ENCODE measurements at places on chromosomes 7 and 10.
A peak's percentile ranks its signal among the peaks of the same experiment; 100 is the strongest.

GRCh38 chr7:106094780-106095179, 17.3 kb downstream of the SYPL1 start:
- no peak for DNase-seq

DNA sequence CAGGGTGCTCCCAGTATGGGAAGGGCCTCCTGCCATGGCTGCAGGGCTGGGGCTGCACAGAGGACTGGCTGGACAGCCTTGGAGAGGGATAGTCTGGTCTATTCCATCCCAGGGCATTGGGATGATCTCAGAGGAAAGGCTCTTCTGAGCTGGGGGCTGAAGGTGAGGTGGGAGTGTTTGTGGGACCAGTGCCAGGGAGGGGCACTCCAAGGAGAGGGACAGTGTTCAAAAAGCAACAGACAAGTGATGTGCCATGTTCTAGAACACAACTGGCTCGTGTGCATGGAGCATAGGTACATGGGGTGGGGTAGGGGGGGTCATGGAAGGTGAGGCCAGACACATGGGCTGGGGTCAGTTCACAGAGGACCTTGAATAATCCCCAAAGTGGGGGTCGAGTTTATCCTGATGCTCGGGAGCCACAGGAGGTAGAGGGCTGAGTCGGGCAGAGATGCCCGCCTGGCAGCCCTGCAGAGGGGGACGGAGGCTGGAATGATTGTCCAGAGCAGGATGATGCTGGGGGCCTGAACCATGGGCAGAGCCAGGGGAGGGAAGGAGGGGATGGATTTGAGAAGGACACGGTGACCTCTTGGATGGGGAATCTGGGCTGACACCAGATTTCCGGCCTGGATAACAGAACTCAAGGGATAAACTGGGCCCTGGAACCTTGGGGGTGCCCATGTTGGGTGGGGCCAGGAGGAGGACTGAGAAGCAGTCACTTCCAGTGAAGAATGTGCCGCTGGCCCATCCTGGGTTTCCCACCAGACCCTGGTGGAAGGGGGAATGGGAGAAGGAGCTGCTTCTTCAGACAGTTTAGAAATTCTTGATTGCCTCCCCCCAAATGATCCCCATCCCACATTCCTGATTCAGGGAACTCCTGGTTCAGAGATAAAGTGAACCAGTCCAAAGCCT, 50.4 kb downstream of the NEURL1 start:
- DNase-seq: no peak

DNA sequence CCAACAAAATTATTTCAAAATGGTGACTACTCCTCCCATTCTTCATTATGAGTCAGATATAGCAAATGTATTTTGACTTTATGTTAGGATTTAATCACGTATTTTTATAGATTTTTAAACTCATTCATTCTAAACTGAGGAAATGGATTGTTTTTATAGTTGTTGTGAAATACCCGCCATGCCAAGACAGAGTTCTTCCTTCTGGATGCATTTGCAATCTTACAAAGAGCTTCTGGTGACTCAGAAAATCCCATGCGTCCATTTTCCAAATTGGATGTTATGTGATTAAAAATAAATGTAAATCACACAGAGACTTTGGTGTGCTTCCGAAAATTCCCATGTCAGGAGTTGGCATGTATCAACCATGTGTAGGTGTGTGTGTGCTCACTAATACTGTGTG, 179.3 kb downstream of the TRIL start:
- DNase-seq: no peak

DNA sequence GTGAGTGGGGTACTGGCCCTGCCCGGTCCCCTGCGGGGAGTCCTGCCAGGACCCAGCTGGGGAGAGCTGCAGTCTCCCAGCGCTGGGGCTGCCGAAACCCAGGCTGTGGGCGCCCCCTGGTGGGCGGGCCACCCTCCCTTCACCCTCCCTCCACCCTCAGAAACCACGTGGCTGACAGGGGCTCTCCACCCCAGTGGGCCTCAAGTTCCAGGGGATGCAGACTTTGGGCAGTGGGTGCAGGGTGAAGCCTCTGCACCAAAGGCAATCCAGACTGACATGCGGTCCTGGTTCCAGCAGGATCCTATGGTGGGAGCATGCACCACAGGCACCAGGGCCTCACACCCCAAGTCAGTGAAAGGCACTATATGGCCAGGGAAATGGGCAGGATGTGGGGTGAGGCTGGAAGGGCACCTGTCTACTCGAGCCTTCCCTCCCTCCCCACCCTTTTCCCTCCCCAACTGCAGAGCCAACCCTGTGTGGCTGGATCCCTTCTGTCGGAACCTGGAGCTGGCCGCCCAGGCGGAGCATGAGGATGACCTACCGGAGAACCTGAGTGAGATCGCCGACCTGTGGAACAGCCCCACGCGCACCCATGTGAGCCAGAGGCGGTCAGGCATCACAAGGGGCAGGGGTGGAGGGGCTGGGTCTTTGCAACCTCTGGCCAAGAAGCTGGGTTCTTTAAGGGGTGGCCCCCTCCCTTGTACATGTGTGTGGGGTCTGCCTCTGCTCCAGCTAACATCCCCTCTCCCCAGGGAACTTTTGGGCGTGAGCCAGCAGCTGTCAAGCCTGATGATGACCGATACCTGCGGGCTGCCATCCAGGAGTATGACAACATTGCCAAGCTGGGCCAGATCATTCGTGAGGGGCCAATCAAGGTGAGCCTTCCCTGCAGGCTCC, 38.8 kb downstream of the PSAP start:
- peak; percentile 55 for DNase-seq

GRCh38 chr10:110540031-110540430, 27.5 kb upstream of the SMC3 start:
- no peak for DNase-seq

DNA sequence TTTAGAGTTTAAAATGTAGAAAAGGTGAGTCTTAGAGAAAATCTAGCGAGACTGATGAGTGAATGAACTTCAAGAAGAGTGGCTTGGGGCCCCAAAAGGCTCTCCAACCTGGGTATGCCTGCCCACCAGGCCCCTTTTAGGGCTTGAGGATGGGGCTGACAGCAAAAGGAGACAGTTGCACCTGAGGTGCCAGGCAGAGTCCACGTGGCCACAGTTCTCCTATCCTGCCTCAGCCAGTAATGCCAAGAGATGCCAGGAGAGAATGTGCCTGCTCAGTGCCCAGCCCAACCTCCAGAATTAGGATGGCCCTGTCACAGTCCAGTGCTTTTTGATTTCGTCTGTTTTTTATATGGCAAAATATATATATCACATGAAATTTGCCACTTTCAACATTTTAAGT, 156.5 kb downstream of the SLIT1 start:
- no peak for DNase-seq

GRCh38 chr7:89123871-89124270, 328.3 kb upstream of the TEX47 start:
- DNase-seq: no peak

DNA sequence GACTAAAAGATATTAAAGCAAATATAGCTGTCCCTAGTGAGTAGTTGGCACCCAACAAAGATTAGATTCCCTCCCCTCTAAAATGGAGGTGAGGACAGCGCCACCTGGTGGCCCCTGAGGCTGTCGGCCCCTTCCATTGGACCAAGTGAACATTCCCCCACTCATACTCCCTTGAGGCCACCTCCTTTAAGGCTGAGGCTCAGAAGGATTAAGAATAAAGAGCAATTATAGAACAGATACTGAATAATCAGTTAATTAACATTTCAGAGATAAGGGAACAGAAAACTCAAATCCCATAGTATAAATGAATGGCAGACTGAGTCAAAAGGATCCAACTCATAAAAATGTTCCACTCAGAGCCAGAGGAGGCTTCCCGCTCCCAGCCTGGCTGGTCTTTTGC, 130.4 kb upstream of the GHITM start:
- DNase-seq: no peak

GRCh38 chr7:119900996-119901672, 371.8 kb upstream of the KCND2 start:
- no peak for DNase-seq

GRCh38 chr10:78960316-78960800, 108.4 kb upstream of the ZMIZ1 start:
- no peak for DNase-seq

DNA sequence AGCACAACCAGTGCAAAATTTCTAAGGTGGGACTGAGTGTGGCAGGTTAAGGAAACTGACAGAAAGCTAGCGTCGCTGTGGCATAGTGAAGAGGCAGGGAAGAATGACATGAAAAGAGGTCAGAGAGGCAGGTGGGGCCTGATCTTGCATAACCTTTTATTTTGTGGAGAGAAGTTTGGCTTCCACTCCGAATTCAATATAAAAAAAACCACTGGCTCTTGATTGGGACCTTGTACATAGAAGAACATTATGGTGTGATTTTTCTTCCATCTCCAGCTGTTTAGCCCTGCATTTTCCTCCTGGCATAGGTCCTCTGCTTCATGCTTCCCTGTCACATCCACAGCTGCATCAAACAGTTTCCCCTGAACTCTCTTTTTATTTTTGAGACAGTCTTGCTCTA, 170.5 kb upstream of the MEOX2 start:
- DNase-seq: no peak

GRCh38 chr7:123972831-123973230, 47.8 kb downstream of the SPAM1 start:
- no peak for DNase-seq

DNA sequence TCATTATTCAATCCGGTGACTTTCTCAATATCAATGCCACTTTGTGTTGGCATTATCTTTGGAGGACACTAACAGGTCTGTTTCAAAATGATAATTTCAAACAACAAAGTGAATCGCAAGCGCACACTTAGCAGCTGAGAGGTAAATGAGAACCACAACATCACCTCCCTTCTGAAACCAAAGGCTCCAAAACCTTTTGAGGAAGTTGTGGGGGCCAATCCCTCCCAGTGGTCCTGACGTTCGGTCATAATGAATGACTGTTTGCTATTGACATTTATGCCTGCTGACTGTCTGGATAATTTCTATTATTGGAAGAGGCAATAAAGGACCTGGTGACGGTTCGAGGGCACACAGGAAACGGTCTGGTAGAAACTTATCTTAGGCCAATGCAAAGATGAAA, 1.8 kb downstream of the ADARB2 start:
- DNase-seq: no peak

GRCh38 chr10:3142146-3142875, 30.3 kb downstream of the PITRM1 start:
- no peak for DNase-seq

DNA sequence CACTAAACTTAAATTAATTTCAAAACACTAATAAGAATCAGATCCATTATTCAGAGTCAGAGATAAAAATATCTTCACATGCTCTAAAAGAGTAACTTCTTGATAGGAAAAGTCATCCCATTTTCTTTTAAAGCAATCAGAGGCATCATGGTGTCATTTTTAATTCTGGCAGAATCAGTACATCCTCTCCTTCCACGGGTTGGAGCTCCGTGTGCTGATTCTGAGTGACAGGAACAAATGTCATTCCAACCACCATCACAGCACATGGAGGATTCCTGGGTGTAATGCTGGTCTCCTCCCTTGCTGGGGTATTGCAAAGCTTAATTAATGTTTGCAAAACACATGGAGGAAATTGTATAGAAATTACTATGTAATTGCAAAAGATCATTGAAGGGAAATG, 114.5 kb upstream of the IMMP2L start:
- DNase-seq: no peak

- DNase-seq: no peak
These were observed 117.1 kb downstream of the TFPI2 start for GRCh38 chr7:93773446-93773845.

DNA sequence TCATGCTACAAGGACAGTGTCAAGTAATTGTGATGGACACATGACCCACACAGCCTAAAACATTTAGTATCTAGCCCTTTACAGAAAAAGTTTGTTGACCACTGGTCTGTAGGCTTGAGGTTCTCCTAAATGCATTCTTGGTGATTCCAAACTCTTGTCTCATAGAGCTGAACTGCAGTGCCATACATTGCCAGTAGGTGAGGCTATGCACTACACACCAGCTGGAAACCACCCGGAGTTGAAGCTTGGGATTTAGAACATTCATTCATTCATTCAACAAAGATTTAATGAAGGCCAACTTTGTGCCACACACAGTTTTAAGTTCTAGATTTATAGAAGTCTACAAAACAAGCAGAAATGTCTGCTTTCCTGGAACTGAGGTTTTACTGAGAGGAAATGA, 77.3 kb upstream of the TCF7L2 start:
- no peak for DNase-seq

- no peak for DNase-seq
These were observed 384.5 kb downstream of the KCNMA1 start for GRCh38 chr10:77253147-77253545.

DNA sequence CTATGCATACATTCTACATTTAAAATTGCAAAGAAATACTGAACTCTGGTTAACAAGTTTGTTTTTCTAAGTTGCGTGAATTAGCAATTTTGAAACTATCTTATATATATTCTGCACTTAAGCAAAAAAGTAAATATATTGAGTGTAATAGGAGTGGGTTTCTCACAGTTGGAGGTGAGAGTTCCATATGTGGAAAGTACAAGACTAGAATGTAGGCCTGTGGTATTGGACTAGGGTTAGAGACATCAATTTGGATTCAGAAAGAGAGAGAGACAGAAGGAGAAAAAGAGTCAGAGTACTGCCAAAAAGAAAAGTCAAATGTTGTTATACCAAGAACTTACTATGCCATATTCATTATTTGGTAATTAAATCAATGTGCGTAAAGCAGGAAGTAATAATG, 47.3 kb upstream of the ITGB8 start:
- no peak for DNase-seq

- DNase-seq: no peak
These were observed 2.6 kb downstream of the PGAM1 start for GRCh38 chr10:97428572-97428981.

DNA sequence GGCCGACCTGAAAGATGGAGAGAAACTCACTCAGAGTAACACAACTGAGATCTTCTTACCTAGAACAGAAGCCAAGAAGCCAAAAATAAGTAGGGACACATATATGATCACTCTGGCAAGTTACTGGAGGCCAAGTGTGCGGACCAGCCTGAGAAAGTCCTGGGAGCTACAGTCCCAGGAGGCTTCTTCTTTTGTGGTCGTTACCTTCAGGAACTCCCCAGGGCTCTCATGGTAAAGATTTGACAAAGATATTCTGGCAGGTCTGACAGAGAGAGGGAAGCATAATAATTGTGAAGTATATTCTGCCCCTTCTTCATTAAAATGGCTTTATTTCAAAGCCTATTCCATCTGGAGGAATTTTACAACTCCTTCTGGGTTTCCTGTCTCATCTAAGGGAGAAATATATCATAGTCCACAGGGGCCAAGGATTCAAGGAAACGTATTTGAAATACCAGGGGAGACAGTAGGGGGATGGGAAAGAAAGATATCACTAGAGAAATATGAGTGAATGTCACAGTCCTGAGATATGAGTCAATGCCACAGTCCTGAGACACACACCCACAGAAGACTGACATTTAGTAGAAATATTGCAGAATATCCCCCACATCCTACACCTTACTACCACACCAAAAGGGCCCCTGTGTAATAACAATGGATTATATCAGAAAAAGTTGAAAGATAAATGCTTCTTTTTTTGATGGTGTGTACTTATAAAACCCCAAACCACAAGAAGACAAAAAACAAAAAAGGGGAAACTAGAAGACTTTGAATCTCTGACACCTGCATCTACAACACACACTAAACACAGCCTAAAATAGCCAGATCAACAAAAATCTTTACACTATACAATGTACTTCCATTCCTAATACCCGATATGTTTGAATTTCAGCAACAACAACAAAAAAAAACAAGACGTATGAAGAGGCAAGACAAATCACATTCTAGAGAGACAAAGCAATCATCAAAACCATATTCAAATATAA, 594.2 kb upstream of the NRG3 start:
- no peak for DNase-seq

GRCh38 chr10:133160826-133161471, 930 bp downstream of the KNDC1 start:
- no peak for DNase-seq
